Hematopoietic multipotent progenitor cell treated with erythropoietin and hydrocortisone succinate and interleukin-3 and kit ligand, for 17 days (in vitro differentiated cells): ENCODE measurements at places on chromosomes 5 and 9.

- DNase-seq = no peak
Observed at GRCh38 chr5:61813361-61813760, 481.3 kb downstream of the ZSWIM6 start.

DNA sequence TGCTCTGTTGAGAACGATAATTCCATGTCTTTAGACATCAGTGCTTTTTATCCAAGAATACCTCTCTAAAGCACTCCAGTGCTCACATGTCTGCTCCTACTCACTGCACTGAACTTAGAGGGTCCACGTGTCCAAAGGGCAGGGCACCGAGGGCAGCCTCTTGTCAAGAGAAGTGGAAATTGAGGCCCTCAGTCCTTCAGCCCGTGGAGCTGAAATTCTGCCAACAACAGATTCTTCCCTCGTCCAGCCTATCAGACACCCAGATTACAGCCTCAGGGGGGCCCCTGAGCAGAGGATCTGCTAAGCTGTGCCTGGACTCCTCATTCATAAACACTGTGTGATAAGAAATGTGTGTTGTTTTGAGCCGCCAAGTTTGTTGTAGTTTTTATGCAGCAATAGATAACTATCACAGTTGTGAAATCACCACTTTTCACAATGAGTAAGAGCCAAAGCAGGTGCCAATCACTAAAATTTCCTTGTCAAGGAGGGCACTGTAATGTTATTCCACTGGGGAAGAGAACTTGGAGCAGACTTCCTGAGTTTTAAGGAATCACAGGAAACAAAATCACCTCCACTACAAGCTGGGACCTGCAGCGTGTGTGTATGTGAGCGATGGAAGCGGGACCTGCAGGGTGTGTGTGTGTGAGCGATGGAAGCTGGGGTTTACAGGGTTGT lies 58.8 kb upstream of the IGFBPL1 start:
- no peak for DNase-seq

GRCh38 chr5:151142933-151143332 lies 14.6 kb downstream of the ANXA6 start:
- no peak for DNase-seq

- DNase-seq = no peak
Observed at GRCh38 chr5:137923856-137924255, 34.6 kb downstream of the PKD2L2 start.

GRCh38 chr5:16456103-16456832 lies 9.3 kb downstream of the ZNF622 start:
- peak; percentile 82 for DNase-seq

GRCh38 chr9:5110867-5111681 lies 74.4 kb downstream of the INSL6 start:
- no peak for DNase-seq

DNA sequence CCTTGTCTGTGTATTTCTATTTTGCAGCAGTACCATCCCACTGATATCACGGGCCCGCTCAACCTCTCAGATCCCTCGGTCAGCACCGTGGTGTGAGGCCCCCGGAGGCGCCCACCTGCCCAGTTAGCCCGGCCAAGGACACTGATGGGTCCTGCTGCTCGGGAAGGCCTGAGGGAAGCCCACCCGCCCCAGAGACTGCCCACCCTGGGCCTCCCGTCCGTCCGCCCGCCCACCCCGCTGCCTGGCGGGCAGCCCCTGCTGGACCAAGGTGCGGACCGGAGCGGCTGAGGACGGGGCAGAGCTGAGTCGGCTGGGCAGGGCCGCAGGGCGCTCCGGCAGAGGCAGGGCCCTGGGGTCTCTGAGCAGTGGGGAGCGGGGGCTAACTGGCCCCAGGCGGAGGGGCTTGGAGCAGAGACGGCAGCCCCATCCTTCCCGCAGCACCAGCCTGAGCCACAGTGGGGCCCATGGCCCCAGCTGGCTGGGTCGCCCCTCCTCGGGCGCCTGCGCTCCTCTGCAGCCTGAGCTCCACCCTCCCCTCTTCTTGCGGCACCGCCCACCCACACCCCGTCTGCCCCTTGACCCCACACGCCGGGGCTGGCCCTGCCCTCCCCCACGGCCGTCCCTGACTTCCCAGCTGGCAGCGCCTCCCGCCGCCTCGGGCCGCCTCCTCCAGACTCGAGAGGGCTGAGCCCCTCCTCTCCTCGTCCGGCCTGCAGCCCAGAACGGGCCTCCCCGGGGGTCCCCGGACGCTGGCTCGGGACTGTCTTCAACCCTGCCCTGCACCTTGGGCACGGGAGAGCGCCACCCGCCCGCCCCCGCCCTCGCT lies 1.9 kb downstream of the LRRC26 start:
- no peak for DNase-seq

GRCh38 chr5:179118756-179119414 lies 58.7 kb downstream of the ZNF354C start:
- no peak for DNase-seq

DNA sequence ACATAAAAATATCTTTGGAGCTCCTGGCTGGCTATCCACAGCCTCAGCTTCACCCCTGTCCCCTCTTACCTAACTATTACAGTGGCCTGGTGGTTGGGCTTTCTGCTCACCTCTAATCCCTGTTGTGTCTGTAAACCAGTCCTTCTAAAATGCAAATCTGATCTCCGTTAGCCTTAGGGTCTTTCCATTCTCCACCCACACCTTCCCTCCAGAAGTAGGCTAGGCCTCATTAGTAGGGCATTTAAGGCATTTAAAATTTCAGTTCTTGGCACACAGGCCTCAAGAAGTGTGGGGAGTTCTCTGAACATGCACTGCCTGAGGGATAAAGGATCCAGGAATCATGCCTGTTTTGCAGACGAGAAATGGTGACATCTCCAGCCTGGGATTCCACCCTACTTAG lies 26.4 kb upstream of the STC2 start:
- no peak for DNase-seq

- DNase-seq = no peak
Observed at GRCh38 chr9:85617141-85617670, 124.5 kb downstream of the AGTPBP1 start.

GRCh38 chr5:180161420-180162303 lies 47.3 kb downstream of the RASGEF1C start:
- no peak for DNase-seq

DNA sequence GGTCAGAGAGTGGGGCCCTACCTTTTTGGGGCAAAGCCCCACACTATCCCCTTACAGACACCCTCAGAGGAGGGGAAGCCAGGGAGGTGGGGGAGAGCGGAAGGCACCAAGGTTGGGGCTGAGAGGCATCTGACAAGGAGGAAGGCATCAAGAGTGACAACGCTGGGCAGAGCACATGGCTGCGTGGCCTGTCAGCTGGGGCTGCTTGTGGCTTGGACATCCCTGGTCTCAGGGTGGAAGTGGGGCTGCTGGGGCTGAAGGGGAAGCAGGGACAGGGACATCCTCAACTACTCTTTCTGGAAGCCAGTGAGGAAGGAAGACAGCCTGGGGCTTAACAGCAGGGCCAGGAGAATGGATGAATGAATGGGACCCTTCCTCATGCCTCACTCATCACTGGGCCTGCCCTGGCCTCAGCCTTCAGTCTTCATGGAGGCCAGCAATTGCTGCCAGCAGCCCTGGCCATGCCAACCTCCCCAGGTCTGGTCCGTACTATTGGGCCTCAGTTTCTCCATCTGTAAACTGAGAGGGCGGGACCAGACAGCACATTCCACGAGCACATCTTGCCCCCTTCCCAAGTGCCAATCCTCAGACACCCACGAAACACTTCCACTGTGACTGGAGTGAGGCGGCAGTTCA lies 993 bp upstream of the RALGDS start:
- no peak for DNase-seq

GRCh38 chr9:12817702-12818101 lies 42.9 kb downstream of the LURAP1L start:
- DNase-seq = no peak

DNA sequence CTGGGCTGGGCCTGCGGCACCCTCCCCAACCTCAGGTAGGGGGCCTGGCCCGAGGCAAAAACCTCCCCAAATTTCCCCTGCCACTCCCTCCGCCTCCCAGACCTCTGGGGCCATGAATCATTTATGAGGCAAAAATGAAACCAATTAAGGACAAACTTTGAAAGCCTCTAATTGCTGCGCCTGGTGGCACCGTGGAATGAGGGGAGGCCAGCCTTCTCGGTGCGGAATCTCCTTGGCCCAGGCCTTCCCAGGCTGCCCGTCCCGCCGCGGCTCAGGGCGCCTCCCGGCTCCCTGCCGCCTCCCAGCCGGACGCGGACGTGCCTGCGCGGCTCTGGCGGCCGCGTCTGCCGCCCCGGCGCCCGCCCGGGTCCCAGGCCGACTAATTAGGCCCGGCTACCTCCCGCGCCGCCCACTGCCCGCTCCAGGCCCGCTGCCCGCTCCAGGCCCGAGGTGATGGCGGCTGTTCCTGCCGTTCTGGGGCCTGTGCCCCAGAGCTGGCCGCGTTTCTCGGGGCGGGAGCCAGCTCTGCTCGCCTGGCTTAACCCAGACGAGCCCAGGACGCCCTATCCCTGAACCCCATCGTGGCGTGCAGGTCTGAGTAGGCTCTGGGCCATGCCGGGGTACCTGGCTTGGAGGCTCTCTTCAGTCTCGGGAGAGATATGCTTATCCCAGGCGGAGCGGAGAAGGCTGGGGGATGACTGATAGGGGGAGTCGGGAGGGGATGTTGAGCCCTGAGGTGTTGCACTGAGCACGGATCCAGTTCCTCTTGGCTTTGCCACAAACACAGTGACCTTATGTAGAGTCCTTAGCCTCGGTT lies 20.1 kb downstream of the CXXC5 start:
- DNase-seq = peak; percentile 53

GRCh38 chr9:129311643-129312042 lies 133.6 kb upstream of the IER5L start:
- DNase-seq = no peak

DNA sequence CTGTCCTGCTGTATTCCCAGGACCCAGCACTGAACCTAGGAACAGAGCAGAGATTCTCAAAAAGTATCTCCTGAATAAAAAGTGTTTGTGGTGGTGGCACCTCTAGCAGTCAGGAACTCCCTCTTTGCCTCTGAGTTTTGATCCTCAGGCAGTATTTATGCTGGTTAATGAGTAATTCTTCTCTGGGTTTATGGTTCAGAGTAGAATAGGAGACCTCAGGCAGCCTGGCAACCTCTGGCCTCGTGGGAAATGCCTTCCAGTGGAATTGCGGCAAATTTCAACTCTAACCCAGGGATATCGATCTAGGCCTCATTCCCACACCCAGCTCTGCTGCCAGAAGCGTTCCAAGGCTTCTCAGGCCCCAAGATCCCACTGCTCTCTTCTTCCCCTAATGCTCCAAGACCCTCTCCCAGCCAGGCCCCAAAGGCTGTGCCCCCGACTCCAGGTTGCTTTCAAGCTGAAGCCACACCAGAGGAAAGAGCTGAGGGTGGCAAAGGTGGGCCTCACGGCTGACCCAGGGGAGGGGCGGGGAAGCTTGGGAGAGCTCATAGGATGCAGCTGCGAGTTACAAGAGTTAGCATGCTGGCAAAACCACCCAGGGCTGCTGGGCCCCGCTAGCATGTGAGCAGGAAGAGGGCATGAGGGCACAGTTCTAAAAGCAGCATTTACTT lies 10.9 kb upstream of the HDHD3 start:
- DNase-seq = no peak
